NCI-H2107 (cell line): ENCODE measurements at places on chromosomes 16 and 17.

- DNase-seq = no peak
These were observed 31.3 kb upstream of the CBX4 start for GRCh38 chr17:79870540-79870939.

DNA sequence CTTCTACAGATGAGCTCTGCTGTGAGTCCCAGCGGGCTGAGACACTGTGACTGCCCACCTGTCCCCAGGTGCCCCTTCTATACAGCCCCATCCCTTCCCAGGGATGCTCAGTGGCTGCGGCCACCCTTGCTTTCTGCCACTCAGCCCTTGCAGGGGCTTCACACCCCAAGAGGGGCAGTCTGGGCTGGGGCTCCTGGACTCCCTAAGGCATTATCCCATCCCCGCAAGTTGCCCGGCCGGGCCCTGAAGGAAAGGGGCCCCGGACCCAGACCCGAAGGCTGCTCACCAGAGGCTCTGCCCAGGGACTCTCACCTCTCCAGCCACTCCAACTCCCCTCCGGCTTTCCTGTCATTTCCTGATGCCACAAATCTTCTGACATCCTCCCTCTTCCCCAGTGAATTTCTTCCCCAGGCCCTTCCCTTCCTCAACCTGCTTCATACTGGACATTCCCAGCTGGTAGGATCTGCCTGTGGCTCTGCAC, 88.5 kb upstream of the TOB1 start:
- no peak for DNase-seq

DNA sequence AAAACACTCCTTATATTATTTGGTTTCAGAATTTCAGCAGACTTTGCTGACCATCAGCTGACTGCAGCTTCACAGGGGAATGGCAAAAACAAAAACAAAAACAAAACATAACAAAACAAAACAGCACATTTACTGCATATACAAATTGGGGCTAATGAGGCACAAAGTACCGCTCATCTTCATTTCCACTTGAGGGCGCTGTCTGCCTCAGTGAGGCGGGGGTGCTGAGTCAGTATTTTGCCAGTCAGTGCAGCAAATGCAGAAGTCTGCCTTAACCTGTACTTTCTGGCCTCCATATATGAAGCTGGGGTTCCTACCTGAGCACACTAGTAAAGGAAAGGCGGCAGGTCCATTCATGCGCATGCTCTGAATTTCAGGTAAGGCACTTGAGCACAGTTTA, 13.5 kb upstream of the DYNLRB2 start:
- DNase-seq = no peak

DNA sequence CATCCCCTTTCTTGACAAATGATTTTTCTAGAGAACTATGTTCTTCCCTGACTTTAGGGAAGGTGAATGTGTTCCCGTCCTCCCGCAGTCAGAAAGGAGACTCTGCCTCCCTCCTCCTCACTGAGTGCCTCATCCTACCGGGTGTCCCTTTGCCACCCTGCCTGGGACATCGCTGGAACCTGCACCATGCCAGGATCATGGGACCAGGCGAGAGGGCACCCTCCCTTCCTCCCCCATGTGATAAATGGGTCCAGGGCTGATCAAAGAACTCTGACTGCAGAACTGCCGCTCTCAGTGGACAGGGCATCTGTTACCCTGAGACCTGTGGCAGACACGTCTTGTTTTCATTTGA, 7.4 kb downstream of the NAT9 start:
- DNase-seq = no peak

- no peak for DNase-seq
These were observed 4.2 kb upstream of the CBX4 start for GRCh38 chr17:79843474-79843815.

DNA sequence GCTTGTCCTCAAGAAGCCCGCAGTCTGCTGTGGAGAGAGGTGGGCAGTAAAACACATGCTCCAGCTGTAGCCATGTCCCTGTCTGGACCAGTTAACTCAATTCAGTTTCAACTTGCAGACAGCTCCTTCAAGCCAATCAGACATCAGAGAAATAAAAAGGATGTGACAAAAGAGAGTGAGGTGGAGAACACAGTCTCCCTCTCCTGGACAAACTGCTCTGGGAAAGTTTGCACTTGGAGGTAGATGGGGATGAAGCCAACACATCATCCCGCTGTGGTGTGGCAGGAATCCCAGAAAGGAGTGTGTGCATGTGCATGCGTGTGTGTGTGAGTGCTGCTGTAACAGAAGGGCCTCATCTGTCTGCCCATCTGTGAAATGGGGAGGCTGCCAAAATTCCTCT, 358.6 kb upstream of the ASIC2 start:
- DNase-seq = no peak

DNA sequence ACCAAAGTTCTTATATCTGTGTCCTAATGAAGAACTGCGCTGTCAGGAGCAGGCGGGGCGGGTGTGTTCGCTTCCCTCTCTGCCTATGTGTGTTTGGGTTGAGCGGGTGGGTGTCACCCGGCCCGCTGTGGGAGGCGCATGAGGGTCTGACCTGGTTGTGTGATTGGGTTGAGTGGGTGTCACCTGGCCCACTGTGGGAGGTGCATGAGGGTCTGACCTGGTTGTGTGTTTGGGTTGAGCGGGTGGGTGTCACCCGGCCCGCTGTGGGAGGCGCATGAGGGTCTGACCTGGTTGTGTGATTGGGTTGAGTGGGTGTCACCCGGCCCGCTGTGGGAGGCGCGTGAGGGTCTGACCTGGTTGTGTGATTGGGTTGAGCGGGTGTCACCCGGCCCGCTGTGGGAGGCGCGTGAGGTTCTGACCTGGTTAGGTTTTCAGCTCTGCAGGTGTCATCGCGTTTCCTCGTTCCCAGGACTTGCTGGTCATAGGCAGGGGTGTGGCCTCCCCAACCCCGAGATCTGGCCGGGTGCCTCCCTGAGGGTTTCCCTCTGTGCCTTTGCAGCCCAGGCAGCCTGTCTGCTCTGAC, 69.6 kb upstream of the ZNF750 start:
- no peak for DNase-seq

DNA sequence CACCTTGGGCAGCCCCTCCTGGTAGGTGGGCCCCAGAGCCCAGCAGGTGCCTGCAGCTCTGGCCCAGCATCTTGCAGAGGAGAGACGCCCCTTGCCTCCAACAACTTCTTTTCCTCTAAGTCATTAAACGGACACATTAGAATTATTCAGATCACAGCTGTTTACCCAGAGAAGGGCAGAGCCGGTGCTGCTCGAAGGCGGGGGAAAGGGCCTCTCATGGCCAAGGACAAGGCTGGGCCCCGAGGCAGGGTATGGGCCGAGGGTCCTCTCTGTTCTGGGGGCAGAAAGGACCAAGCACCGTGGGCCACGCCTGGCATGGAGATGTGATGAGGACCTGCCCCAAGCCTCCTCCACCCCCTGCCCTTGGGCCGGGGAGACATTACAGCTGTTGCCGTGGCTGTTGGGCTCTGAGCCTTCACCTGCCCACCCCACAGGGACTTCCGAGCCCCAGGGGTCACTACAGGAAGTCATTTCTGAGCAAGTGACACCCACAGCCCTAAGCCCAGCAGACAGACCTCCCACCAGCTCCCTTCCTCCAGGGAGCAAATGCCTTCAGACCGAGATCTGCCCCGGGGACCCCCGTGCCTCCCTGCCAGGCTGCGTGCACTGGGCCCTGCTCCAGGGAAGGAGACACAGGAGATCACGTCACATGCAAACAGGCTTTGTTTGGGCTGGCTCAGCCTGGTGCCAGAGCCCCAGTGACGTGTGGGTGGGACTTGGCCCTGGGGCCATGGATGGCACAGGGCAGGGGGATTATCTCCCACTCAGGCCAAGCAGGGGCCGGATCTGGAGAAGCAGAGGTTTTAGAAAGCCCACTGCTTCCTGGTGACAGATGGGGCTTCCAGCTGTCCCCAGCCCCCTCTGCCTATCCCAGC, 699 bp upstream of the PVALEF start:
- no peak for DNase-seq

- DNase-seq = no peak
These were observed 6.6 kb upstream of the KPNB1 start for GRCh38 chr17:47643116-47643515.

- no peak for DNase-seq
These were observed 5.4 kb upstream of the TPPP3 start for GRCh38 chr16:67398546-67399217.

- no peak for DNase-seq
These were observed 18.1 kb downstream of the SLC7A5 start for GRCh38 chr16:87851141-87851587.

DNA sequence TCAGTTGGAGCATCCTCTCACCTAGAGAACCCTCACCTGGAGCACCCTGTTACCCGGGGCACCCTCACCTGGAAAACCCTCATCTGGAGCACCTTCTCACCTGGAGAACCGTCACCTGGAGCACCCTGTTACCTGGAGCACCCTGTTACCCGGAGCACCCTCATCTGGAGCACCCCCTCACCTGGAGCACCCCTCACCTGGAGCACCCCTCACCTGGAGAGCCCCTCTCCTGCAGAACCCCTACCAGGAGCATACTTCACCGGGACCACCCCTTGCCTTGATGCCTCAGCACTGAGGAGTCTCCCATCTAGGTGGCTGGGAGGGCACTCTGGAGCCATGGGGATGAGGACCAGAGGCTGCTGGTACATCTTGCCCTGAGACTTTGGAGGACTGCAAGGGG, 3.4 kb upstream of the FBXL16 start:
- no peak for DNase-seq
